ENCODE measurements at places on chromosomes 2 and 18.

- DNase-seq, result no peak
Observed at GRCh38 chr2:4404363-4404762, 701.0 kb downstream of the DCDC2C start.

- no peak for DNase-seq
Observed at GRCh38 chr2:223537115-223537514, 65.0 kb downstream of the SCG2 start.

- DNase-seq, result no peak
Observed at GRCh38 chr18:10241579-10241978, 212.9 kb upstream of the APCDD1 start.

DNA sequence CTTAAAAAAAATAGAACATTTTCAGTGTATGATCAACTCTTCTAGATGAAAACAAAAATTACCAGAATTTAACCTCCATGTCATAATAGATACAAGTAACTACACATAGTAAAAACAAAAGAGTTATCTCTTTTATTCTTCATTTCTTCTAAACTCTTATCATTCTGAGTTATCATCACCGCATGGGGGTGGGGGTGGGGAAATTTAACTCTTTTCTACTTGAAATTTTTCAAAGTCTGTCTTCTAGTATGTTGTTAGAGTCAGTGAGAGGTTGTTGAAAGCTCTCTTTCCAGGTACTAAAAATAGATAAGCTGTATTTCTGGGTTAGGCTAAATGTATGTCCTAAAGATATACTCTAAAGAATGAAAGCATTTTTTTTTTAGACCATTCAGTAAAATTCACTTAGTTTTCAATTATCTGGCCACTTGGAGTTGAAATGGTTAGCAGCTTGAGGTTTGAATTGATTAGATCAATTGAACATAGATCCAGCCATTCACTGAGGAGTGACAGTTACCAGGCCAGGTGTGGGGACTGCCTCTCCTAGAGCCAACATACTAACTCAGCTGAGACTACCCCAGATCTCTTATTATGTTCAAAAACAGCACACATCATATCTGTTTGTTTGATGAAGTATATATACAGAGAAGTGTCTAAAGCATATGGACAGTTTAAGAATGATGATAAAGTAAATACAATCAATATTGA, 220.7 kb downstream of the IKZF2 start:
- DNase-seq, result no peak

DNA sequence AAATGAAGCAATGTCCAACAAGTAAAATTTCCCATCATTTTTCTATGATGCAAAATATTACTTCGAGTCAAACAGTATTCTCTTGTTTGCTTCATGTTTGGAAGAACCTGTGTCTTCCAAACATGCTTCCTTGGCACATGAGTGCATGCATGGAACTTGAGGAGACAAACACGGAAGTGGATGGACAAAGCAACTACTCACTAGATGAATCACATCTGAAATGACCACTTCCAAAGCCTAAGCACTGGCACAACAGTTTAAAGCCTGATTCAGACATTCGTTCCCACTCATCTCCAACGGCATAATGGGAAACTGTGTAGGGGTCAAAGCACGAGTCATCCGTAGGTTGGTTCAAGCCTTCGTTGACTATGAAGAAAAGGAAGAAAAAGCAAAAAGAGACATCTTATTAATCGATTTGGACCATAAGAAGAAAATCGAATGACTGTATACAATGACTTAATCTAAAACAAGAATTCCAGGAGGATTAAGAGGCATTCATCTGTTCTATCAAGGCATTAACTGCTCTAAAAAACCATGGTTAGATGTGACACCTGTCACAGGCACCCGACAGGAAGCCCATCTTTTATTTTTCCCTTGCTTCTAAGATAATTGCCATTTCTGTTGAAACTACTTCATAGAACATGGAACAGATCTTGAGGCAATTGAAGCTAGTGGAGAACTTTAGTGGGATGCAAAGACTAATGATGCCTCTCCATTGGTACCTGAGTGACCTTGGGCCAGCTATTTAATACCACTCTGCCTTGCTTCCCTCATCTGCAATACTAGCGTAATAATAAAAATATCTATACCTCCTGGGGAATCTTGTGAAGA, 56.0 kb downstream of the ATIC start:
- no peak for DNase-seq

- DNase-seq, result no peak
Observed at GRCh38 chr2:73297586-73297985, 4.2 kb upstream of the EGR4 start.

- DNase-seq, result no peak
Observed at GRCh38 chr2:227707390-227707789, 10.4 kb downstream of the SLC19A3 start.

- DNase-seq, result no peak
Observed at GRCh38 chr2:219520079-219520478, 5.8 kb downstream of the ASIC4 start.

DNA sequence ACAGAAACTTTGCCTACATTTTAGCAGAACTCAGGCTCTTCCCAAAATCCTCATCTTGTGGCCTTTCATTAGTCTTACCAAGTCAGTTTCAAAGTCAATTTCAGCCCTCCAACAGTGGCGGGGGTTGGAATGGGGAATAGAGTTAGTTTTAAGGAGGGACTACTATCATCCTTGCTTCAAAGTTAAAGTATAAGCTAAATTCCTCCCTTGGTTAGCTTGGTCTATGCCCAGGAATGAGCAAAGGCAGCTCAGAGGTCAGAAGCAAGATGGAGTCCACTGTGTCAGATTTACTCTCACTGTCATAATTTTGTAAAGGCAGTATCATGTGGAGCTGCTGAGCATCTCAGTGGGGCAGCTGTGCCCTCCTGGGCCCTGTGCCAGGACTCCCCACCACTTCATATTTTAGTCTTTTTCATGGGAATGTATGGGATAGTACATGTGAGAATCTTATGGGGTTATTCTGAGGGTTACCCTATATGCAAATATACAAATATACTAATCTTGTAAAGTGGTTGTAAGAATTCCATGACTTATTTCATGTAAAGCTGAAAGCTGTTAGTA, 145.2 kb upstream of the MMADHC start:
- DNase-seq, result no peak

DNA sequence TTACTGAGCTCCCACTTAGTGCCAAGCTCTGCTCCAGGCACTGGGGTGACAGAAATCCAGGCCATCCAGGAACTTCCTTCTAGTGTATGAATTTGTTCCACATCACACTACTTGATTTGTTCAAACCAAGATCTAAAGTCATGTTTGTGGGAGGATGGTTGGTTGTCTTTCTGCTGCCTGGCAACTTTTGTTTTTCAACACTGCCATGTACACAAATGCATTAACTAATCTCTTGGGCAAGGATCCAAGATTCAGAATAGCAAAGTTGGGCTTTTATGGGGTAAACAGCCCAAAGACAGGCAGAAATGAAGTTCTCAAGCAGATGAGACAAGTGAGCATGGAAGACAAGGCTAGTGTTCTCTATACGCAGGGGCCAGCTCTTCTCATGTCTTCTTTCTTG, 53.4 kb upstream of the PROKR1 start:
- no peak for DNase-seq

- no peak for DNase-seq
Observed at GRCh38 chr2:96218508-96219131, 10.0 kb upstream of the STARD7 start.

DNA sequence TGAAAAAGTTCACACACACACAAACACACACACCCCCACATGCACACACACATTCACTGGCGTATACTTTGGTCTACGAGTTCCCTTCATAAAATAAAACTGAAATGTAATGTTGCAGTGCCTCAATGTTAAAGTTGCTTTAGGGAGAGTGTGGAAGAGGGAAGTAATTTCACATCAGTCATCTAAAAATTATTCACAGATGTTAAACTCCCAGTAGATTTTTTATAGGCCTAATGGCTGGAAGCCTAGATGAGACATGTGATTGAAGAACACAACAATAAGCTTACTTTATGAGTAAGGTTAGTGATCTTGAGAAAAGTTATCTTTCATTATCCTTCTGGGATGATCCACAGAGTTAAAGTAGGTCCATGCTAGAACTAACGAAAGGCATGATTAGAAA, 506.7 kb upstream of the CNTNAP5 start:
- DNase-seq, result no peak

GRCh38 chr2:240685771-240686371, 3.2 kb upstream of the AQP12B start:
- no peak for DNase-seq

DNA sequence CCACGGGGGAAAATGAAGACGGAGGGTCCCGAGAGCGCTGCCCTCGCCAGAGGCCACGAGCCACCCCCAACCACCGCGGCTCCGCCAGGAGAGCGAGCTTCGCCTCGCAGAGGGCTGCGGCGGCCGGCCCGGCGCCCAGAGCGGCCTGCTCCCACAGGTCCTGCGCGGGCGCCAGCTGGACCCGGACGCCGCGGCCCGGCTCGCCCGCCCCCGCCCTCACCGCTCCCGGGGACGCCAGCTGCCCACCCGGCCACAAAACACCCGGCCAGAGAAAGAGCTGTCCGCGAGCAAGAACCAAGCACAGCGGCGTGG, 709 bp downstream of the PTPN2 start:
- DNase-seq, result no peak

- no peak for DNase-seq
Observed at GRCh38 chr2:10000541-10000940, 42.8 kb upstream of the KLF11 start.

GRCh38 chr2:237895544-237896506, 36.4 kb downstream of the RAMP1 start:
- DNase-seq, result no peak

GRCh38 chr18:32868406-32868805, 95.6 kb upstream of the KLHL14 start:
- no peak for DNase-seq

DNA sequence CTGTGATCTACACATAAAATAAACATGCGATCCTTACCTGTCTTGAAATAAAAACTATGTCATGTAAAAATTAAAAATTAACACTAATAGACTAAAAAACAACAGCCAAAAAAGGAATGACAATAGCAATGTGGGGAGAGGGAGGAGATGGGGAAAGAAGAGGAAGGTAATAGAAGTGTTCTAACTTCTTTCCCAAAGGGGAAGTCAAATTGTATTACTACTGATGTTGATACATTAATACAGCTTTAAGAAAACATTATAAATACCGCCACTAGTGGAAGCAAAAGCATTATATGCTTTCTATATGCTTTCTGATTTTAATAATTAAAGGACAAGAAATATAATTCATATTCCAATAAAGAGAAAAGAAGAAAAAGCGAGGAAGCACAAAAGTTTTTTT, 22.2 kb downstream of the ZNF516 start:
- no peak for DNase-seq

DNA sequence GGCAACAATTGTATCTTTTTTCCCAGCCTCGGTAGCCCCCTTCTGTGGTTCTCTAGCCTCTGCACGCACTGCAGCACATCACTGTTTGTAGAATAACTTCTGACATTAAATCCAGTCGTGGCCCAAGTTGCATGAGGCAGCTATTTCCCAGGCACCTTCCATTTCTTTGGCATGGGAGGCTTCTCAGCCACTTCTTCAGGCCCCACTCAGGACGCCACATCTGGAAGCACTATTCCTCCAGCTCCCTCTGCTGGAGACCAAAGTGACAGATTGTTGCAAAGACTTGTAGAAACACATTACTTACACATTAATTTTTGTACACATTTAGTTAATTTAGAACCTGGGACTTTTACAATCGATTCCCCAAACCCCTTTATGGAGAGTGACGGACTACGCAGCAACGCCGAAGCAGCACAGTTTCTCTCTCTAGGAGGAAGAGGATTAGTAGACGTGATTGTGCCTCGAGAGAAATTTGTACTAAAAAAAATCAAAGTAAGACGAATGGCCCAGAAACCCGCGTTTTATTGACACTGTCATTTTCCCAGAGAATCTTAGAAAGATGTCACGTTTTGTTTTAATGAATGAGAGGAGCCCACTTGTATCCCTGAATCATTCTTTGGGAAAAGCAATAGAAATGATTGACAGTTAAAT, 57.8 kb upstream of the RGPD5 start:
- DNase-seq, result peak; percentile 61

- DNase-seq, result no peak
Observed at GRCh38 chr2:12605366-12605765, 111.4 kb upstream of the TRIB2 start.

DNA sequence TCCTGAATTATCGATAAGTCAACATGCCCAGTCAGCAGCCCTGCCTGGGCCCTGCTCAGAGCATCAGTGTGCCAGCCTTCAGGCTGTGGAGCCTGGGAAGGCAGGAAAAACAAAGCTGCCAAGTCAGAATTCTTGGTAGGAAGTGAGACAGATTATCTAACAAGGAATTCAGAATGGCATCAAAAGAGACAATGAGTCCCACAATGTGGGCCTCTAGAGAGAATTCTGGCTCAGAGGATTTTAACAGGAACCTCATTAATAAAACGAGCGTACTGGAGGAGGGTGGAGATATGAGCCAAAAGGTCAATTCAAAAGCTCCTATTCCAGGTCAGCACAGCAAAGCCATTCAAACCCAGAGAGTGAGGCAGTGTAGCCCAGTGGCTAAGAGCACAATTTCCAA, 327.6 kb upstream of the MMADHC start:
- DNase-seq, result no peak

- no peak for DNase-seq
Observed at GRCh38 chr2:148616662-148617061, 27.9 kb upstream of the EPC2 start.

DNA sequence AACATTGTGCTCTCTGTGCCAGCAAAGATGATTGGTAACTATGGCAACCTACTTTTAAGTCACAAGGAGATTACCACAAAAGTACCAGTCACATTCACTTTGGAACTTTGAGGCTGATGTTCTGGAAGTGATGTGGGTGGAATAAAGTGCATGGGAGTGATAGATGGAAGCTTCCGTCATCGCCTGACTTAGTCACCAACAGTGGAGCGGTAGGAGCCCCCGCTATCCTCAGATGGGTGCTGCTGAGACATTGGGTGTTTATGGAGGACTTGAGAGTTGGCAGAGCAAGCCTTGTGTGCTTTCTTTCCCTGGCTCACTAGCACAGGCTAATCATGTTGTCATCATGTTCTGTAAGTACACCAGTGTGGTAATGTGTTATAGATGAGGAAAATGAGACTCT, 4.6 kb downstream of the PPP1R7 start:
- DNase-seq, result no peak

DNA sequence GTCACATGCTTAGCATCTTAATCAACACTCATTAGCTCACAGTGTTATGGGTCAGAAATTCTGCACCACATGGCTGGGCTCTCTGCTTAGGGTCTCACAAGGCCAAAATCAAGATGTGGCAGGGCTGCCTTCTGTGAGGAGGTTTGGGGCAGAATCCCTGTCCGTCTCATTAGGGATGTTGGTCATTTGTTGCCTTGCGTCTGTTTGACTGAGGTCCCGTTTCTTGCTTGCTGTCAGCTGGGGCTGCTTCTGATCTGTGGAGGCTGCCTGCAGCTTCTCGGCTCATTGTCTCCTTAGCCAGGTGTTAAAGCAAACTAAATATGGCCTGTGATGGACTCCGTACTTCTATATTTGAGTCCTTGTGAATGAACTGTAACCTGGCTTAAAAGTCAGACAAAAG, 146.5 kb downstream of the NDUFA10 start:
- no peak for DNase-seq

All from uterus (tissue), 4 donors.